ENCODE measurements at places on chromosomes 3 and 15.

- DNase-seq, result no peak
Observed at GRCh38 chr3:19816631-19817030, 117.4 kb downstream of the EFHB start.

DNA sequence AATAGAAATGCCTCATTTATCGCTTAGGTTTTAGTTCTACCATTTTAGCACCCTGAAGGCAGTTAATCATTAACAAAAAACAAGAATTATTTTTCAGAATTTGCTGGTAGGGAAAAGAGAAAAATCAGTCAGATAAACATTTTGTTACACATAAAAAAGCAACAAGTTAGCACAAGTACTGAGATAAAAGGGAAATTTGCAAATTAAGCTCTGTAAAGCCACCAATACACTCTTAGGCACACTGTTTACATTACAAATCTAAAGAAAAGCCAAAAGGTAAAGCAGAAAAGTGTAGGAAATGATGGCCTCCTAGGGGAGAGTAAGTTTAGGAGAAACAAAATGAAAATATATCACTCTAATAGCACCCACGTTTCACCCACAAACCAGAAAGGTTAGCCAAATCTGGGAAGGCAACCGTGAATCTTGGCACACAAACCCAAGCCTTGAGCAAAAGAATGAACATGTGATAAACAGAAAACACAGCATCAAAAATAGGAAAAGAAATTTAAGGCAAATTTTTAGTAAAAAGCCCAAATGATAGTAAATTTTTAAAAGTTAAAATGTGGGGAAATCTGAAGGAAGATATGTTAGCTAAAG lies 1.6 kb upstream of the SATB1 start:
- no peak for DNase-seq

GRCh38 chr3:116200956-116201690 lies 244.2 kb downstream of the LSAMP start:
- no peak for DNase-seq

GRCh38 chr3:861721-862120 lies 231.1 kb upstream of the CNTN6 start:
- no peak for DNase-seq

GRCh38 chr3:52184690-52185089 lies 13.3 kb upstream of the ALAS1 start:
- no peak for DNase-seq

Measured in 8988T (cell line).